ENCODE measurements at places on chromosomes 3 and 15.

DNA sequence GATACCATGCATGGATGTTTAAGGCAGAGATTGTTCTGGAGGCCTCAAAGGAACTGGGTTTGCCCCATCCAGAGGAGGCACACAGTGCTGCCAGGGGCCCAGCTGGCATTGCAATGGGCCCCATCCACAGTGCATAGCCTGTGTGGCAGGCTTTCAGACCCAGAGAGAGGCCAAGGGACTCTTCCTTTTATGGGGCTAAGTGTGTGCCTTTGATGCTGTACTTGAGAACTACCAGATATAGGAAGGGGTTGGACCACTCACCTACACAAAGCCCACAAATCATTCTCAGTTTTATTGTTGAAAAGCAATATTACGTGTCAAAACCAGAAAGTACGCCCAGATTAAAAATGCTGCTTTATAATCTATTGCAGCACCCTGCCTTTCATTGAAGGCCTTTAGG is 134.9 kb downstream of the EPHB1 start:
- H3K4me3 ChIP-seq, result no peak overlapping the region
- no peak for DNase-seq
- H3K27me3 ChIP-seq, result no peaks in the 10 kb centered on the region

GRCh38 chr15:34725556-34725955 is 29.2 kb downstream of the GJD2 start:
- DNase-seq, result no peak
- no peaks in the 10 kb centered on the region for H3K4me1 ChIP-seq
- no peak overlapping the region for H3K27ac ChIP-seq
- no peak overlapping the region for H3K4me3 ChIP-seq

GRCh38 chr3:50254577-50255250 is 14.2 kb upstream of the SEMA3B start:
- no peak overlapping the region for H3K27ac ChIP-seq
- no peak for DNase-seq
- peaks cover 7% of the 10 kb centered on the region for H3K36me3 ChIP-seq
- peaks cover 6% of the 10 kb centered on the region for H3K4me1 ChIP-seq
- no peak overlapping the region for H3K4me3 ChIP-seq

DNA sequence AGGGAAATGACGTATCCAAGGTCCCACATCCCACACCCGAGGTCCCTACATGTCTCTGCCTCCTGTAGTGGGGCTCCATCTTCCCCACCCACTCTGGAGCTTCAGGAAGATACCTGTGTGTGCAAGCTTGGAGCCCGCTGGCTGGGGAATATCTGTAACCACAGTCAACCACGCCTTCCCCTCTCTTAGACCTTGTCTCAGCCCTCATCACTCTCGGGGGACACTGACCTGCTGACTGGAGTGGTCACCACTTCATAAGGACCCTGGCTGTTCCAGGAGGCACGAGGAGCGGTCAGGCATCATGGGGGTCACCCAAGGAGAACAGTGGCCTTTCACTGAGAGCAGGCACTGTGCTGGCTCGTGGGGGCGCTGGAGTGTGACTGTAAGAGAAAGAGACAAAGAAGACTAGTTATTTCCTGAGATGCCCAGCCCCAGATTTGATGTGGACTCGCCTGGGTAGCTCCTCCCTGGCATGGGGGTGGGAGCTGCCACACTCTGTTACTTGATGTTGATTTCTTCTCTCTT is 48.6 kb downstream of the CTXND1 start:
- H3K36me3 ChIP-seq, result no peaks in the 10 kb centered on the region
- H3K27ac ChIP-seq, result no peak overlapping the region
- H3K27me3 ChIP-seq, result no peaks in the 10 kb centered on the region
- H3K4me1 ChIP-seq, result no peaks in the 10 kb centered on the region
- H3K4me3 ChIP-seq, result no peak overlapping the region

DNA sequence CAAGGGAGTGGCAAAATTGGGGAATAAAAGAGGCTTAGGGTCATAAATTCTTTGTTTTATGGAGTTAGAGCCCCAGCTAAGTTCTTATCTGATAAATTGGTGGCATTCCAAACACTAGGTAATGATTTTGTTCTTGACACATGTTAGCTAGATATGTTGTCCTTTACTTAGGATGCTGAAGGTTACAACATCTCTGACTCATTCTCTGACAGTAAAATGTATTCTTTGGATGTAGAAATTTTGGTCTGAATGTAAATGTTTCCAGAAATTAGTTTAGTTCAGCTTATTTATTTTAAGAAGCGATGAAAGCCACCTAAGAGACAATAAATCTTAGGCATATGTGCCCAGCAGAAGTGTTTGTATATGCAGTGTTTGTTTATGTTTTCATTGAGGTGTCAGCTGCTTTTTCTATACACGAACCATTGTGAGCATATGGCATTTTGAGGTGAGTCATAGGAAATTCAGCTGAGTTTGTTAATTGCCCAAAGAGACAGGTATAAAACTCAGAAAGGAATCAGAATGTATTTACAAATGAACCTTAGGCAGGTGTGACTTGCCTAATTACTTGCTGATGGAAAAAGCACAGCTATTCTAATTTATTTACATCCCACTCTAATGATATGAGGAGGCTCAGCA is 247.7 kb downstream of the AGBL1 start:
- no peak for DNase-seq
- no peaks in the 10 kb centered on the region for H3K4me1 ChIP-seq
- H3K4me3 ChIP-seq, result no peak overlapping the region
- no peaks in the 10 kb centered on the region for H3K27me3 ChIP-seq

GRCh38 chr15:38085114-38085513 is 150.7 kb downstream of the TMCO5A start:
- peaks cover 47% of the 10 kb centered on the region for H3K4me1 ChIP-seq
- DNase-seq, result peak; percentile 88
- H3K27me3 ChIP-seq, result no peaks in the 10 kb centered on the region
- H3K36me3 ChIP-seq, result no peaks in the 10 kb centered on the region
- H3K4me3 ChIP-seq, result peak overlapping the region; percentile 29

- H3K27me3 ChIP-seq, result no peaks in the 10 kb centered on the region
- peaks cover 3% of the 10 kb centered on the region for H3K36me3 ChIP-seq
- no peak for DNase-seq
- H3K4me3 ChIP-seq, result no peak overlapping the region
- no peak overlapping the region for H3K27ac ChIP-seq
Observed at GRCh38 chr15:74470631-74471395, 9.9 kb upstream of the UBL7 start.

- no peaks in the 10 kb centered on the region for H3K27me3 ChIP-seq
- H3K36me3 ChIP-seq, result no peaks in the 10 kb centered on the region
- no peak for DNase-seq
- H3K4me3 ChIP-seq, result no peak overlapping the region
- H3K4me1 ChIP-seq, result peaks cover 3% of the 10 kb centered on the region
Observed at GRCh38 chr3:11211531-11212298, 57.4 kb downstream of the HRH1 start.

- no peak within 1 kb of the TSS for H3K4me3 ChIP-seq
- no peak for DNase-seq
- H3K36me3 ChIP-seq, result no peaks in the 10 kb centered on the region
- no peaks in the 10 kb centered on the region for H3K27me3 ChIP-seq
- H3K27ac ChIP-seq, result no peak within 1 kb of the TSS
Observed at GRCh38 chr3:190387578-190388213, at the start of gene CLDN16. Gene CLDN16 (plus strand): TSS chr3:190388163. CDS start chr3:190388330, 167 bp downstream.

- H3K27me3 ChIP-seq, result 0 out of 2 replicates have a peak, but pooled peaks cover 2% of the 10 kb centered on the region
- H3K4me3 ChIP-seq, result no peak overlapping the region
- peak; percentile 73 for DNase-seq
- H3K27ac ChIP-seq, result no peak overlapping the region
- no peaks in the 10 kb centered on the region for H3K36me3 ChIP-seq
- no peaks in the 10 kb centered on the region for H3K4me1 ChIP-seq
Observed at GRCh38 chr3:192825657-192826200, 91.9 kb downstream of the MB21D2 start.

- no peaks in the 10 kb centered on the region for H3K27me3 ChIP-seq
- H3K4me1 ChIP-seq, result peaks cover 43% of the 10 kb centered on the region
- H3K36me3 ChIP-seq, result peaks cover 7% of the 10 kb centered on the region
- no peak overlapping the region for H3K4me3 ChIP-seq
Observed at GRCh38 chr3:42801784-42802183, 2.5 kb downstream of the HIGD1A start.

DNA sequence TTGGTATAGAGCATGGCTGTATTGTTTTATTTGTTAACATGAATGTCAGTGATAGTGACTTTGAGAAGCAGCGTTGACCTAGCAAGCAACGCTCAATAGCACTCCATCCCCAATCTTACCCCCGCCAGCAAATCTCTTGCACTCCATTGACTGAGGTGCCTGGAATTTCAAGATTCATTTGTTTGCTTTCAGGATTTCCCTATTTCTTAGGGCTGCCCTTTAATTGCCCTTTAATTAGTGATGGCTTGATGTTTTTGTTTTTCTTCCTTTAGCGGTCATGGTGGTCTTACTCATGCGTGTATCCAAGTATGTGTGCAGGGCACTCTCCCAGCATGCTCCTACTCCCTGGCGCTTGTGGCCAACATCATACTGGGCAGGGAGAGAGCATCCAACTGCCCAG is 216.8 kb upstream of the TBL1XR1 start:
- H3K4me1 ChIP-seq, result no peaks in the 10 kb centered on the region
- no peaks in the 10 kb centered on the region for H3K36me3 ChIP-seq
- H3K27me3 ChIP-seq, result no peaks in the 10 kb centered on the region
- H3K4me3 ChIP-seq, result no peak overlapping the region

GRCh38 chr3:102084006-102084405 is 234.7 kb downstream of the NFKBIZ start:
- no peak overlapping the region for H3K4me3 ChIP-seq
- no peak overlapping the region for H3K27ac ChIP-seq
- H3K4me1 ChIP-seq, result no peaks in the 10 kb centered on the region

DNA sequence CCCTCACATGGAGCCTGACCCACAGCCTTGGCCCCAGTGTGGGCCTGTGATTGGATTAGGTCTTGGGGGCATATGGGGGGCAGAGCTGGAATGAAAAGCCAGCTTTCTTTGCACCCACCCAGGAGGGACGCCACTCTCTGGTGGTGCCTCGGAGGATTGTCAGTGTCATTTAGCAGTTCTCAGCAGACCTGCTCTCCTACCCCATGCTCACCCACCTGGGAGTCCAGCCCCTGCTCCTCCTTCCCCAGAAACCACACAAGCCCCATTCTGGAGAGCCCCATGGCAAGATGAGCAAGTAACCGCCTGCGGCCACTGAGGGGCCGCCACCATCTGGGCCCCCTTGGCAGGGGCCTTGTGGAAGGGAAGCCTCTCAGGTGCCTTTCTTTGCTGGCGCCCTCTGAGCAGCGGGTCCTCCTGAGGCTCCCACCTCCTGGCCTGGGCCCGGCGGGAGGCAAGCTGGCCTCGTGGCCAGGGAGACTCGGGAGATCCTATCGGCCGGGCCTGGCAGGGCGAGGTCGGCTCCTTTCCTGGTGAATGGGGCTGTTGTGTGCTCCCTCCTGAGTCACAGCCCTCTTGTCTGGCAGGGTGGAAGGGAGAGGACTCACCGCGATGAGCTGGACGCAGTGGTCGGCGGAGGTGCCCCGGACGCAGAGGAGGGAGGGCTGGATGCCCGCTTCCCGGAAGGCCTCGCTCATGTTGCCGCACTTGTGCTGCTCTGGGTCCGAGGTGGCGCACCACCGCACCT is 2.3 kb downstream of the MELTF start:
- no peak overlapping the region for H3K4me3 ChIP-seq
- no peak overlapping the region for H3K27ac ChIP-seq
- H3K36me3 ChIP-seq, result no peaks in the 10 kb centered on the region
- peaks cover 51% of the 10 kb centered on the region for H3K4me1 ChIP-seq

- H3K27ac ChIP-seq, result no peak overlapping the region
- no peaks in the 10 kb centered on the region for H3K36me3 ChIP-seq
- DNase-seq, result no peak
- no peak overlapping the region for H3K4me3 ChIP-seq
- no peaks in the 10 kb centered on the region for H3K4me1 ChIP-seq
Observed at GRCh38 chr3:190456770-190457169, 7.1 kb upstream of the TMEM207 start.

DNA sequence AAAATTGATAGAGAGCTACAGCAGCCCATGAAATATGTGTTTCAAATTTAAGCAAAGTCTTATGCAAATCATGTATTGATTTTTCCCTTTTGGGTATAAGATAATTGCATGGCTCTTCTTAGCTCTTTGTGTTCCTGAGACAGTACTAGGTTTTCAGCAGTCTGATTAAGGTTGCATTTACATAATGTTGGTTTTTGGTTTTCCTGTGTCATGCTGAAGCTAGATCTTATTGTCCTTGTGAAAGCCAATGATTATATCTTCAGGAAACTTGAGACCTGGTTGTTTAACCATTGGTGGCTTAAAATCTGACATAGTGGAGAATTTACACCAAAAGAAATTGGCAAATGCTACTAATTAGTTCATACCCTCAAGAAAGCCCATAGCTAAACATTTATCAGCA is 392.6 kb downstream of the ZPLD1 start:
- no peak overlapping the region for H3K4me3 ChIP-seq
- H3K36me3 ChIP-seq, result no peaks in the 10 kb centered on the region
- no peak overlapping the region for H3K27ac ChIP-seq
- H3K4me1 ChIP-seq, result no peaks in the 10 kb centered on the region

DNA sequence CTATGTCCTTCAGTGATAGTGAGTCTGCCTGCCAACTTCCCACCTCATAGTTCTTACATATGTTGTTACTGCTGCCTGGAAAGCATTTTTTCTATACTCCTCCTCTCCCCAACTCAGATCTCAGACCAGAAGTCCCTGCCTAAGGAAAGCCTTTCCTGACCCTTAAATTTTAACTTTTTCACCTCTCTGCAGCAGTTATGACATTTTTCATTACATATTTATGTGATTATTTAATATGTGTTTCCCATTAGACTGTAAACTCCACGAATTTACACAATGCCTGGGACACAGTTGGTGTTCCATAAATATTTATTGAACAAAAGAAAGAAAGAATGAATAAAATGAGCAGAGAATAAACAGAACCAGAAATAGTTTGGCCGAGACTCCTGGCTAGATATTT is 125.5 kb downstream of the MITF start:
- no peaks in the 10 kb centered on the region for H3K4me1 ChIP-seq
- no peaks in the 10 kb centered on the region for H3K27me3 ChIP-seq
- no peaks in the 10 kb centered on the region for H3K36me3 ChIP-seq
- DNase-seq, result no peak
- H3K4me3 ChIP-seq, result no peak overlapping the region

- H3K36me3 ChIP-seq, result no peaks in the 10 kb centered on the region
- no peak for DNase-seq
- no peak overlapping the region for H3K4me3 ChIP-seq
- H3K27me3 ChIP-seq, result no peaks in the 10 kb centered on the region
- H3K27ac ChIP-seq, result no peak overlapping the region
Observed at GRCh38 chr3:196546537-196546936, 21.8 kb downstream of the WDR53 start.

DNA sequence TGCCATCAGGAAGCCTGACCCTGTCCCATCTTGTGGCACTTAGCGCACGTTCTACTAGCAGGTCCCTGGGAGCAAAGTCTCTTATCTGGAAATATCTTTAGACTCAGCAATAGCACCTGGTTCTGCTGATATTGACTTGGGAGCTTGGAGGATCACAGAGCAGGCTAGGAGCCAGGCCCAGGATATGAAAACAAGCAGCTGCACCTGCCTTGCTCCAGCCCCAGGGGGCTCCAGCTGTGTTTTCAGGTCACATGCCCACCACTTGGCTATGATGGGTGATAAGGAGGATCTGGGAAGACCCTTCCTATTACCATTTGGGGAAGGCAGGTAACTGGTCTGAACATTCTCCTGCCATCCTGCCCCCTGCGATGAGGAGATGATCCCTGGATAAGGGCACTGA is 87.8 kb downstream of the C3orf70 start:
- H3K27ac ChIP-seq, result no peak overlapping the region
- H3K36me3 ChIP-seq, result no peaks in the 10 kb centered on the region
- H3K4me3 ChIP-seq, result no peak overlapping the region
- H3K27me3 ChIP-seq, result no peaks in the 10 kb centered on the region

Data from Karpas-422 (cell line).